ENCODE measurements at places on chromosomes 1 and 21.

DNA sequence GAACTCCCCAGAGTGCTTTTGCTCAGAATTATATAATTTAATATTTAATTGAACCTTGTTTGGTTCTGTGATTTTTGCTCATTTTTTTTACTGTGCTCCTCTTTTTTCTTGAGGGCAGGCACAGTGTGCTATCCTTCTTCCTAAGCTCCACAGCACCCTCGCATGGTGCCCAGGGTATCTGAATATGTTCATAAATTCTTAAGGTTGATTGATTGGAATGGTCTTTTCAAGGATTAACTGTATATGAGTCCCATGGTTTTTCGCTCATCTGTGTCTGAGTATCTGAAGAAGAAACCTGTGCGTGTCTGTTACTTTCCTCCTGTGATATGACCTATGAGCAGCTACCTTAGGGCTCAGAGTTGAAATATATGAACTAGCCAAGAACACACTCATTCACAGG is 393.7 kb downstream of the HLX start:
- no peak for DNase-seq

DNA sequence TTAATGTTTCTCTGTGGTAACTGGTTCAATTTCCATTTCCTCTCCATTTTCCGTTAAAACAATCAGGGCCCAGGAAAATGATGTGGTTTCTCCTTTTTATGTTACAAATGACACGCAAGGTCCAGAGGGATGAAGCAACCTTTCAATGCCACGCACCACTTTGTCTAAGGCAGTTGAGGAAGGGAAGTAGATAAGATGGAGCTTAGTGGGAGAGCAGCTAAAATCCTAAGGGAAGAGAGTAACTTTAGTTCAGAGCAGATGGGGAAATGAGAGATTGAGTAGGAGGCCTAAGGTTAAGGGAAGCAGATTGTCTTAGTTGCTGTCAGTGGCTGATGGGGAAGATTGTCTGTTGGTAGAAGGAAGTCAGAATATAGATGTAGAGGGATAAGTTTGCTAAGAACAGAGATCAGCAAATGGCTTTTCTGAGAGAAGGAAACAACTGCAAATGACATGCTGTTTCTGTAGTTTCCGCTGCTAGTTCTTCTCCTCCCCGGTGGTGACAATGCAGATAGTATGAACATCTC is 660 bp downstream of the CD1C start:
- no peak for DNase-seq

DNA sequence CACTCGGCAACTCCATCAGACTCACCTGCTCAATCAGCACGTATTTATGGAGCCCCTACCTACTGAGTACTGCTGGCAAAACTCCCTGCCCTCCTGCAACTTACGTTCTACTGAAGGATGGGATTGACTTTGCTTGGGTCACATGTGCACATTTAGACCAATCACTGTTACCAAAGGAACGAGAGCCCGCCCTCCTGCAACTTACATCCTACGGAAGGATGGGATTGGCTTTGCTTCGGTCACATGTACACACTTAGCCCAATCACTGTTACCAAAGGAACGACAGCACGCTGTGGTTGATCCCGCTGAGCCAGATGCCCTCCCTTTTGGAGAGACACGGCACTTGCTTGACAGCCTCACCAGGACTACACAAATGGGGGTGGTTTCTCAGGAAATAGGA is 46.0 kb downstream of the UBIAD1 start:
- DNase-seq = no peak

DNA sequence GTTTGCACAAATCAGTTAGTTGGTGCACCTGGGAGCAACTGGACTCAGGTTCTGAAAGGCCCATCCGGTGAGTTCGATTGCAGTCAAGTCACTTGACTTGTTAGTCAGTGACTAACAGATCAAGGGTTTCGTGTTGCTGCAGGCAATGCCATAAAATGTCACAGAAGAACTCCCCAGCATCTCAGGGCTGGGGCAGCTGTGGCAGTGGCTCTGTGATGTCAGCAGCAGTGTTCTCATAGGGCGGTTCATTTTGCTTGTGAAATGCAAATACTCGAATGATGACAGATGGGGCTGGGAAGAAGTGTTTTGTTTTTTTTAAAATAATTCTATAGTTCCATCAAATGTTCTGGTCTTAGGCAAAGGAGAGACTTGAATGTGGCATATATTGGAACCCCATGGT is 287.8 kb downstream of the LMX1A start:
- DNase-seq = no peak

- DNase-seq = no peak
Measured at GRCh38 chr1:238223076-238223640, 332.4 kb upstream of the ZP4 start.

DNA sequence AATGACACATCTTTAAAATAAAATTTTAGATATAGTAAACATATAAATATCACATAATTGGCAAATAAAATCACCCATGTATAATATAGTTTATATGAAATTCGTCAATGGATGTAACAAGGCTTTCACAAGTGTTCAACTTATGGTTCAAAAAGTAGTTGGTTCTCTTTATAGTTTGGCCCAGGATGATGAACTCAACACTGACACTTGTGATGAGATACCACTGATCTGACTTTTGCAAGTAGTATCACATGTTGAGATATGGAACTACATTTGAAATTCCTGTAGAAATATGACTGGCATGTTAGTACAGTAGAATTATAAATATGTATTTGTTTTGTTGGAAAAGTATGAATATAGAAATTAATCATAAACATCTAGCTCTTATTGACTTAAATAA is 1.8 kb downstream of the TNNI3K start:
- DNase-seq = no peak

GRCh38 chr1:11772458-11772857 is 10.5 kb downstream of the C1orf167 start:
- no peak for DNase-seq

GRCh38 chr1:154966111-154966510 is 4.4 kb downstream of the SHC1 start:
- no peak for DNase-seq

- DNase-seq = no peak
Measured at GRCh38 chr1:218785928-218786327, 387.8 kb upstream of the LYPLAL1 start.

- no peak for DNase-seq
Measured at GRCh38 chr1:15786581-15786980, 20.9 kb downstream of the UQCRHL start.

- DNase-seq = no peak
Measured at GRCh38 chr1:244837597-244838258, 2.3 kb downstream of the COX20 start.

GRCh38 chr1:241343956-241344355 is 13.0 kb downstream of the RGS7 start:
- no peak for DNase-seq

DNA sequence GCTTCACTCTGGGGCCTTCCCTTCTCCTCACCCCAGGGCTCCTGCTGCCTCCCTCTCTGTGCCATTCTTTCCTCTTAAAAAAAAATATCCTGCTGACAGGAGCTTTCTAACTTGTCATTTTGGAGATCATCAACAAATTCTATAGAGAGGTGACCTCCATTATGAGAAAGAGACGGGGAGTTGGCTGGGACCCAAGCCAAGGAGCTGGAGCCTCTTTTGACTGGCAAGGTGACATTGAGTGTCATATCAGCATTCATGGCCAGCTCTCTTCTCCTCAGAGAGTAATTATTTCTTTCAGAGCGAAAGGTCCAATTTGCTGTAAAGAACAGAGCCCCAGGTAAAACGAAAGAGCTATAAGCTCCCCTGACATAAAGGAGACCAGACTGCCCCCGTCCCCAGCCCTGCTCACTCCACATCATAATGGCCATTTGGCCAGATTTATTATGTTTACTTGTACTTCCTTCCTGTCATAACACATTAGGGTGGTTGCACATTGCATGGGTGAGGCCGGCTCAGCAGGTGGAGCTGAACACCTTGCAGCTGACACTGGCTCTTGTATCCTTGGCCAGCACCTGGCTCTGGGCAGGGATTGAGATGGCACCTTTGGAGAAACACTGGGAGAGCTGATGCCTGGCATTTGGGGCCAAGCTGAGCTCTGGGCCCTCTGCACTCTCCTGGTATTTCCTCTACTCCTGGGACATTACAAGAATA is 404.0 kb upstream of the VAMP3 start:
- no peak for DNase-seq
